Spinal cord (tissue), 10 donors: ENCODE measurements at places on chromosomes 5 and 9. TPM values are rescaled to one million over a fixed set of nuclear protein-coding genes. Genes with fewer than 3 reads are reported as not detected.
A peak's percentile ranks its signal among the peaks of the same experiment; 100 is the strongest.

PROB1 gene
- total RNA-seq: 1.4 TPM

FAXDC2 gene
- 26.0 TPM for total RNA-seq

NR3C1 gene
- total RNA-seq: 79.7 TPM

PCDHGA11 gene
- total RNA-seq: 8.0 TPM

GPR150 gene
- 0.06 TPM for total RNA-seq

TAF11L10 gene
- total RNA-seq: not detected

CDC25C gene
- 4.4 TPM for total RNA-seq

SPATA31D4 gene
- not detected for total RNA-seq

CEL gene
- 0.30 TPM for total RNA-seq

MARCOL gene
- total RNA-seq: not detected

ISL1 gene
- total RNA-seq: 1.0 TPM

SLC6A7 gene
- total RNA-seq: 11.3 TPM

DNA sequence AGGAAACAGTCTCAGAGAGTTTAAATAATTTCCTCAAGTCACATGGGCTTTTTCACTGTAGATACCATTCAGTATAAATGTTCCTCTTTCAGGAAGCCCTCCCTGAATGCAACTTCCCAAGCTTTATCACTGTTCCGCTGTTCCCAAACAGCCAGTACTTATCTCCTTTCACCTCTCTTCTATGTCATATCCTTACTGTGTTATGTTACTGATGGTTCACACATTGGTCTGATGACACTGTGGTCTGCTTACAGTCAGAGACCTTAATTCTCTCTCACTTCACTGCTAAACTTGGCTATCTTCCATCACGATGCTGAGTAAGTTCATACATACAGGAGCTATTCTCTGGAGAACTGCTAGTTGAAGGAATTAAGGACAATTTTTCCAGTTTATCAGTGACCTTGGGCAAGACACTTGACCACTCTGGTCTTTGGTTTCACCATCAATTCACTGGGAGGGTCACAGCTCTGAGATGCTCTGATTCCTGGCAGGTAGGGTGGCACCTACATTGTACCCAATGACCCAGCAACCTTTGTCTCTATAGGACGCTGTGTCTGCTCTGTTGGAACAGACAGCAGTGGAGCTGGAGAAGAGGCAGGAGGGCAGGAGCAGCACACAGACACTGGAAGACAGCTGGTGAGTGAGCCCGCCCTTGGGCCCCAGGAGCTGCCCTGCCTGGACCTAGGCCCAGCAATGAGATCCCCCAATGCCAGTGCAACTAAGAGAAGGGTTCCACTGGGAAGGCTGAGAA is 42.1 kb upstream of the RARS1 start:
- no peak for DNase-seq

DNA sequence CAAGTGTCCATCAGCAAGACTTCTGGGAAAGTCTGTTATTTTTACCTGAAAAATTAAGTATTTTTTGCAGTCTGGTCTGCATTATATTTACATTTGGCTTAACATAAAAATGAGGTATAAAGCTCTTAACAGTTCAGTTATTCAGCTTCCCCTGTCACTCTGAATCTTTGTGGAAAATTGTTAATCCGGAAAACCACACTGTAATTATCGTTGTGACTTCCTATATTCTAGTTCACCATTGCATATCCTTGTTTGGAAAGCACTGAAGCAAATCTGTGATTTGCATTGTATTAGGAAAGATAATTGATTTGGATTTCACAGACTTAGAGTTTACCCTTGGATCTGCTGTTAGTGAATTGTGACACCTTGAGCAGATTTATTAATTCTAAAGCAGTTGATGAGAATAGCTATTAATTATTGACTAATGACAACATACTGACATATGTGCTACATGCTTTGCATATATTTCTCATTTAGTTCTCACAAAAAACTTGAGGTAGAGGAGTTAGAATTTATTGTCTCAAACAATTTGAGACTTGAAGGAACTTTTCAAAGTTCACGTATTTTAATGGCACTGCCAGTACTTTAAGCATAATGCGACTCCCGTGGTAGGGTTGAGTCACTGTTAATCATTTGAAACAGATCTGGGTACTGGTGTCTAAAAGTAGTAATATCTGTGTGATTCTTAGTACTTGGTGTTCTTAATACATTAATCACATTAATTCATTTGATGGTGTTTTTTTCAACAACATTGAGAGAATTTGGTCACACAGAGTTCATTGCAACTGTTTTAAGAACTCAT is 71.8 kb upstream of the LRRC70 start:
- DNase-seq: no peak

GRCh38 chr9:137242269-137243203 is 1.4 kb downstream of the TUBB4B start:
- DNase-seq: no peak

DNA sequence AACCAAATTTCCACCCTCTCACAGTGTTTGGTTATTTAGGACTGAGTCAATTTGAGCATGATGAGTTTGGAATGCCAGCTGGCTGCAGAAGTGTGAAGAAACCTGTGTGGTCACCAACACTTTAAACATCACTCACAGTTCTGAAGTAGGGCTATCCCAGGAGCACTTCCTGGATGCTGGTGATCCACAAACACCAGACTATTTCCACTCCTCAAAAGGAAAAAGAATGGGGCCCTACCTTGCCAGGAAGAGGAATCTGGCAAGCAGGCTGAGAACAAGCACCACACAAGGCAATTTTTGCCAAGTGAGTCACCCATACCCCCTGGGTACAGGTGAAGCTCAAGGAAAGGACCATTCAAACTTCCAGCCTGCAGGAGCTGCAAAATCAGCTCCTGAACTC is 294.2 kb upstream of the PTGER4 start:
- DNase-seq: no peak

DNA sequence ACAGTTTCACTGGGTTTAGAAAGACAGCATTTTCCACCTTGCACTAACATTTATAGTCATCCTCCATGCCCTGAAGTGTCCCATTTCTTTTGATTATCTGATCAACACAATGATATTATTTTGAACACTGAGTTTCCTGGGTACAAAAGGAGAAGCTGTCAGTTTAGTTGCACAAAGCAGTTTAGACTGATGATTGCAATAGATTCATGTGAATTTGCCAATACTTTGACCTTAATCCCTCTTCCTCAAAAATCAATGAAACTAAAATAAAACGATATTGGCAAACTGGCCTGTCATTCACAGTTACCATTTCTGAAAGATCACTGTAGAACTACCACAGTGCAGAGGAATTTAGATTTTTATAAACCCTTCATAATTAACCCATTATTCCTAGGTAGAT is 34.2 kb upstream of the RASGRF2 start:
- DNase-seq: no peak

- no peak for DNase-seq
Measured at GRCh38 chr5:136677217-136677616, 311.9 kb upstream of the TRPC7 start.

GRCh38 chr5:31116466-31117031 is 76.9 kb upstream of the CDH6 start:
- DNase-seq: no peak

- no peak for DNase-seq
Measured at GRCh38 chr9:33042473-33042872, 17.4 kb downstream of the DNAJA1 start.

GRCh38 chr9:757246-757881 is 84.1 kb upstream of the DMRT1 start:
- no peak for DNase-seq

DNA sequence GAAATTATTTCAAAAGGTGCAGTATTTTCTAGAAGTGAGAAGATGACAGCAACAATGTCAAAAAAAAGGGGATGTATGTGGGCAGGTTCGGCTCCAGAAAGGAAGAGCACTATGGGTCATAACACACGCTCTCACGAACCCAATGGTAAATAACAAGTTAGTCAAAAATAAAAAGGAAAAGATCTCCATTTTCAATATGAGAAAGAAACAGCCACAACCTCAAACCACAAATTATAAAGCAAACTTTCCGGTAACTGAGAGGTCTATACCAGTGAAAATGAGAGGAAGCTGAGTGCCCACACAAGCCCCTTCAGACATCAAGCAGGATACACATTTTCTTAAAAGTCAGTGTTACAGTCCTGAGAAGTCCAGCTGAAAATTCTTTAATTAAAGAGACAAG is 398.5 kb upstream of the RPS23 start:
- DNase-seq: no peak

- no peak for DNase-seq
Measured at GRCh38 chr5:154648706-154649105, 106.5 kb upstream of the LARP1 start.

DNA sequence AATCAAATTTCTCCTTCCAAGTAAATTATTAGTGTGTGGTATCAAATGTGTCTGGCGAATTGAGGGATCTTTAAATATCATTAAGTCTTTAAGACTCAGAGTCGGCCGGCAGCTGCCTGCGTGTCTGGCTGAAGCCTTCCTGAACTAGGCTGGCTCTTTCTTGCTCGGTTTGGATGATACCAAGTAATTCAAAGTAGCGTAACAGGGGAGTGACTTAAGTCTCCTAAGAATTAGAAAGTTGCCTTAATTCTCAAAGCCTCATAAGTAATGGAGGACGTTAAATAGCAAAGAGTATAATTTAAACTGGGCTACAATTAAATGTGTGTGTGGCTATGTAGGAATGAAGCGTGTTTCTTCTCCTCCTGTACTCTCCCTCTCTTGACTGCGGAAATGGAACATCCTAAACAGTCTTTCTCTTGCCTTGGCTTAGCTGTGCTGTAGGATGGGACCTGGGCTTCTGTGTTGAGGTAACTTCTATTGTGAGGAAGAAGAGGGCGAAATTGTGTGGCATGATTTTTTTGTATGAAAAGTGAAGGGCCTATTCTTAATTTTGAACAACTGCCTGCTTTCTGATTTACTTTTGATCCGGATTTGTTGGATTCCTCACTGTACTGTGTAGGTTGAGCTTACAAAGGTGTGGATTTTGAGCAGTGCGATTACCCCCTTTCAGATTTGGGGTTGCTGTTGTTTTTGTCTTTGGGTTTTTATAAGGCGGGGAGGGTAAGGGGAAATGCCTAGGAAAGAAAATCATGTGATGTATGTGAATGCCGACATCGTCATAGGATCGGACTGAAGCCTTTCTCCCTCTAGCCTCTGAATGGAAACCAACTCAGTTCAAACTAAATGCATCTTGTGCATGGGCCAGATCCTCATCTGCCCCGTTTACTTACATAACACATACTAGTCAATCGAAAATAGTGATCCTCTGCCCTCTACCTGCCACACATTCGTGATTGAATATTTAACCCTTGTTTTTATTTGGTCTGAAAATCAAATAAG is 29.9 kb downstream of the CPEB4 start:
- peak; percentile 95 for DNase-seq

DNA sequence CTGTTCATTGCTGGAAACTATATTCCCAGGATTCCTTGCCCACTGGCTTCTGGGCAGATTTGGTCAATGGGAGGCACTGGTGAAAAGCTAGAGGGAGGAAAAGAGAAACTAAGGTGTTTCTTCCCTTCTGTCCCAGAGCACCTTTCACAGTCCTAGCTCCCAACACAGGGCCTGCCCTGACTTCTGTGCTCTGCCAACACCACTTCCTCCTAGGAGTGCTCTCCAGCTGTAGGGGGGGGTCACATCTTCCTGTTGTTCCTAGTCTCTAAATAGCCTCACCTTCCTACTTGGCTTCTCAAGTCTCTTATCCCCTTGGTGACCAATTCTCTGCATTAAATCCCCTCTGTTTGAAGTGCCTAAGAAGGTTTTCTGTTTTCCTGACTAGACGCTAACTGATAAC is 115.4 kb downstream of the ADRB2 start:
- no peak for DNase-seq
